IMR-90 (cell line): ENCODE measurements at places on chromosomes 7 and 10. TPM values are rescaled to one million over a fixed set of nuclear protein-coding genes. Genes with fewer than 3 reads are reported as not detected.

DNA sequence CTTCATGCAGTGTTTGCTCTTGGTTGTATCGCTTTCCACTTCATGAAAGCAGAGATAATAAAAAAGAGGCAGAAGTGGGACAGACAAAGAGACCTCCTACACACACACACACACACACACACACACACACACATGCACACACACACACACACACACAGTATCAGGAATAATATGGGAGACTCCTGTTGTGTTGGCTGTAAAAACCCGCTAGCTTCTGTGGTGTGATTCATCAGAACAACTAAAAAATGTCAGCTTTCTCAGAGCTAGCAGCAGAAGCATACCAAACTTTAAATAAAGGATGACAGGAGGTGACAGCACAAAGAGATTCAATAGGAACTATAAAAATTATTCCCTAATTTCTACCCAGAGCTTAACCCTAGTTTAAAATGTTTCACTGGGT, 148.2 kb upstream of the LRRTM3 start:
- DNase-seq: peak; percentile 2

The TFR2 gene
- under 0.01 and 0.18 TPM in 2 replicates for total RNA-seq

The C10orf62 gene
- not detected in 2 replicates for total RNA-seq

The TMEM72 gene
- total RNA-seq: not detected in 2 replicates

DNA sequence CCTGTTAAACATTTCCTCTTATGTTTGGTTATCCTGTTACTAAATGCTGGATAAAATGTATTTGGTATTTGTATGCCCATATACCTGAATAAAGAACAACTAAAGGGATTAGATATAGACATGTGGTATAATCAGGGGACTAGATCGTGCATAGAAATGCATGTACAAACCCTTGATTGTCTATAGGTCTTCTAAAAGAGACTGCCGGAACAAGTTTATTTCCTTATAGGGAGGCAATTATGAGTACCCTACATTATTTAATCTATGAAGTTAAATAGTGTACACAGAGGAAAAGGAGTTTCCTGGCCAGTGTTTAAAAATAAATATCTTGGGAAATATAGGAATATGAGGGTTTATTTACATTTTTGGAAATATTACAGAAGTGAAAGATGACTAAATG, 44.6 kb downstream of the CCSER2 start:
- DNase-seq: no peak

The ERVW-1 gene
- total RNA-seq: not detected in 2 replicates

The CALY gene
- total RNA-seq: not detected in 2 replicates

The SPACDR gene
- 0.54 and 1.1 TPM in 2 replicates for total RNA-seq

GRCh38 chr7:3973264-3973663, 672.2 kb downstream of the SDK1 start:
- DNase-seq: no peak

DNA sequence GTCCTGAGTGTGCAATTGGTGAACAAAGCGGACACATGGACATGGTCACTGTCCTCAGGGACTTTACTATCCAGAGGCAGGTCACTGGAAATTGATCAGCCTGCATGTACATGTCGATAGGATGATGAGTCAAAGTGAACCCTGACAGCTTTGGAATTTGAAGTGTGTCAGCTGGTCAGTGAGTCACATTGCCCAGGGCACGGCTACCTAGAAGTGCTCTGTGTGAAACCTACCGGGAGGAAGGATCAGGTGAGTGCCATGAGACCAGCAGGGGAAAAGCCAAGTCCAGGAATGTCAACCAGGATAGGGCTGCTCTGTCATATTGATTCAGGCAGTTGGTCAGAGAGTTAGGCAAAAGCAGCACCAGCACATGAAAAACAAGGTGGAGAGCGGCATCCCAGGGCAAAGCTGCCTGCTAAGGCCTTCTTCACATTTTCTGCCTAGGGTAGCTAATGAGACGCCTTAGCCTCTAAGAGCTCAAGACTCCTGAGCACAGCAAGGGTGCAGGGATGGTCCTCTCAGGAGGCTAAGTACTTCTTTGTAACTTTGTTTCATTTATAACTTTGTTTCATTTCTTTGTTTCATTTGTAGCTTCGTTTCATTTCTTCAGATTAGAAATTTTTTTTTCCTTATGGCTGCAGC, 19.4 kb upstream of the PDCD4 start:
- DNase-seq: peak; percentile 12

GRCh38 chr10:3179174-3179573, 6.6 kb upstream of the PITRM1 start:
- DNase-seq: peak; percentile 6

DNA sequence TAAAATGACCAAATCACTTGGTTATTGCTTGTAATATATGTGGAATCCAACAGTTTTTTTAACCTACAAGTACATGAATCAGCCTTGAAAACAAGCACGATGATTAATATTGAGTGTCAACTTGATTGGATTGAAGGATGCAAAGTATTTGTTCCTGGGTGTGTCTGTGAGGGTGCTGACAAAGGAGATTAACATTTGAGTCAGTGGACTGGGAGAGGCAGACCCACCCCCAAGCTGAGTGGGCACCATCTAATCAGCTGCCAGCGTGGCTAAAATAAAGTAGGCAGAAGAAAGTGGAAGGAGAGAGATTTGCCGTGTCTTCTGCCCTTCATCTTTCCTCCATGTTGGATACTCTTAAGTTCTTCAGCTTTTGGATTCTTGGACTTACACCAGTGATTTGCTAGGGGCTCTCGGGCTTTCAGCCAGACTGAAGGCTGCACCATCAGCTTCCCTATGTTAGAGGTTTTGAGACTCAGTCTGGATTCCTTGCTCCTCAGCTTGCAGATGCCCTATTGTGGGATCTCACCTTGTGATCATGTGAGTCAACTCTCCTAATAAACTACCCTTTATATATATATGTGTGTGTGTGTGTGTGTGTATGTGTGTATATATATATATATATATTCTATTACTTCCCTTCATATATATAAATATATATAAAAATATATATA, 118.4 kb upstream of the WDR11 start:
- DNase-seq: no peak

The PPIA gene
- 3,396 and 3,430 TPM in 2 replicates for total RNA-seq

DNA sequence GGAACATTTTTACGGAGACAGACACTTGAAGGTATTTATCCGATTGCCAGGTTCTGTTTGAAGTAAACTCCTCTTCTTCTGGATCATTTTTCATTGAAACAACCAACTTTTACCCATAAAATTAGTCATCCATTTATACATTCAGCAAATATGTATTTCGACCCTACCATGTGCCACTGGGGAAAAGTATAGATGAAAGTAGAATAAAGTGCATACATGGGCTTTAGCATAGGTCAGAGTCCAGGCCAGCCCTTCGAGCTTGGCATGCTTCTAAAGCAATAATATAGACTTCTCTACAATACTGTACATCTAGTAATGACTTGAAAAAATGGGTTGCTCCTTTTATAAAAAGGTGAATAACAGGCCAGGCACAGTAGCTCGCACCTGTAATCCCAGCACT, 10.1 kb downstream of the SLC25A16 start:
- peak; percentile 14 for DNase-seq

- DNase-seq: no peak
Measured at GRCh38 chr7:129240119-129240820, 15.4 kb downstream of the AHCYL2 start.

DNA sequence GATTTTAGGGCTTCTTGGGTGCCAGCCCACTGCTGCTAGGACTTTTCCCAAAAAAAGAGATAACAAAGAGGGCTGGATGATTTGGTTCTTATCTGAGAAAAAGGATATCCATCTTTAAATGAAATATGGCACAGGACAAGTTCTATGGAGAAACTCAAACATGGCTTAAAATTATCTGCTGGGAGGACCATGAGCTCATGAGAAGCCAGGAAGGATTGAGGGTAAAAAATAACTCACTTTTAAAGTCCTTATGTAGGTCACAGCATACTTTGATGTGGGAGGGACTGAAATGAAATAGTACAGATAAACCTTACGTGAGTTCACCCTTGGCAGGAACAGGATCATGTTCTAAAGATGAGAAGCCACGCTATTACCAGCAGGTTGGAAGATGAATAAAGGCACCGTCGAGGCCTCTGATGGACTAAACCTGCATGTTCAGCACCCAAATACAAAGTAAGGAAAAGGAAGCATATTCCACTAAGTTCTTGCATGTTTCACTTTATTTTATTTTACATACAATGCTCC, 369.2 kb upstream of the KLF6 start:
- DNase-seq: no peak

The TNS3 gene
- 58.9 and 64.3 TPM in 2 replicates for total RNA-seq

The GATA3 gene
- under 0.01 TPM in 1 of 2 replicates, not detected in the other for total RNA-seq

GRCh38 chr10:130340816-130341215, 204.6 kb downstream of the GLRX3 start:
- no peak for DNase-seq

DNA sequence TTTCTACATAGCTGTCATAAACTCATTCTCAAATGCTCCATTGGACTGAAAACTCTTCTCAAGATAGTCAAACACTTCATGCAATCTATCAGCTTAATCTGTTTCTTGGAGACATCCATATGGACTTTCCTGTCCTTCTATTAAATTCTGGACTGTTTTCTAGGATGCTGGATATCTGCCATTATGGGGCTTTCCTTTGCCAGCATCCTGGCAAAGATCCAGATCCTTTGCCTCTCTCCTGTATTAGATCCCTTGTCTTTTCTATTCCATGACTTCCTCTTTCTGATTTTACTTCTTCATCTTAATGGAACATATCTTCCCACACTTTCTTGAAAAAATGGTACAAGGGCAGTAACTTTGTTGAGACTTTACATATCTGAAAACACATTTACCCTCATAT, 35.9 kb upstream of the SKAP2 start:
- DNase-seq: no peak

The CDHR1 gene
- total RNA-seq: not detected in 2 replicates

The FAM25C gene
- not detected in 2 replicates for total RNA-seq

GRCh38 chr7:13042605-13043236, 355.3 kb downstream of the ARL4A start:
- DNase-seq: peak; percentile 42

The LRRD1 gene
- total RNA-seq: under 0.01 TPM in 2 replicates

The PNPLA8 gene
- total RNA-seq: 14.5 and 23.9 TPM in 2 replicates

DNA sequence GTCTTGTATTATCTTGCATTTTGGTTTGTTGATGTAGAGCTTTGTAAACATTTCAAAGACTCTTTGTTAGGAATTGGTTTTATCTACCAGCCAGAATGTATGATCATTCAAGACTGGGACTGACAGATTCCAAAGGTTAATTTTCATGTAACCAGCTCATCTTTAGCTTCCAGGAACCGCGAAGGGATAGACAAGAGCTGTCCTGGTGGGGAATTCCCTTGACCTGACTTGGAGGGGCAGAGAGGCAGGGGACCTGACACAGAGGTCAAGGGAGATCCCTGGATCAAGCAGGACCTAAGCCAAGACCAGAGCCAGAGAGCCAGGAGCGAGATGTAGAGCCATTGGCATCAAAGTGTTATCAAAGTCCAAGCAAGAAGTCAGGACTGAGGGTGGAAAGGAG, 6.6 kb upstream of the LOXL4 start:
- DNase-seq: no peak

DNA sequence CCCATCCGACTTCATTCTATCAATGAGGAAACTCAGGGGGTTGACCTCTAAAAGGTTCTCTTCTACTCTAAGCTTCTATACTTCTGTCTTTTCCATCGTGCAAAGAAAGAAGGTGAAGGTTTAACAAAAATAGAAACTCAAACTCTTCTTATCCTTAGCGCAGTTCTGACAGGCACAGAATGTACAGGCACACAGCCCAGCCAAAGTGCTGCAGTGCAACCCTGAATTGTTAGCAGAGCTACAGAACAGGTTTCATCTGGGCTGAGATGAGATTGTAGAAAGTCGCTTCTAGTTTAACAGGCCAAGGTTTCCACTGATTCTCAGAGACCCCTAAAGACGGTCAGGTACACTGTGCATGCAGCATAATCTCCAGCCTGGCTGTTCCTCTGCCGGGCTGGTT, 79.3 kb upstream of the AFAP1L2 start:
- DNase-seq: no peak
